ENCODE measurements at places on chromosomes 5 and 9.

DNA sequence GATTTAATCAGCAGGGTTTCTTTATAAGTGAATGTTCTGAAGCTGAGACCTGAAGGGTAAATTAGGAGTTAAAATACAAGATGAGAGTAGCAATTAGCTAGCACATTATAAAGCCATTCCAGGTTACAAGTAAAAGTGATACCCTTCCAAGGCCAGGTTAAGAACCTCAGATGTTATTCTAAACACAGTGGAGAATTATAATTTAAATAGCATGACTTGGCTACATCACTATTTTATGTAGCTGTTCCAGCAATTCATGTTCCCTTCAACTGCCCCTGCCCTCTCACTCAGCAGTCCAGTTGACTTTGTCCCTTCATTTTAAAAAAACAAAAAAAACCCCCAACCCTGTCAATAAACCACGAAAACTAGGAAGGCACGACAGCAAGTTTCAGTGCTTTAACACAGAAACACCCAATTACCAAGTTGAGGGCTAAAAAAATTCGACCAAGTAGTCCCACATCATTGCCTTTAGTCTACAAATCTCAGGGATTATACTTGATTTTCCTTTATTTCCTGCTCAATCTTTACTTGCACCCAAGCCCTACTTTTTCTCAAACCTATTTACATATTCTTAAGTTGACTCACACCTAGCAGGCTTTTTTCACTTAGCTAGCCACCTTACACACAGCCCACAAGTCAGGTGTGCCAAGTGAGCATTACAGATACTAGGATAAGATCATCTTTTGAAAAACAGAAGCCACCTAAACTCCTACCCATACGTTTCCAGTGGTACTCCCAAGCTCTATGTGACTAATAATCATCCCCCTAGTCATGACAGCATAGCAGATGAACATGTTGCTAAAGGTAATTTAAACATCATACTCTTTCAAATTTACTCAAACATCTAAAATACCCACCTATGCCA lies 3.4 kb downstream of the RPL37 start:
- no peak for DNase-seq

DNA sequence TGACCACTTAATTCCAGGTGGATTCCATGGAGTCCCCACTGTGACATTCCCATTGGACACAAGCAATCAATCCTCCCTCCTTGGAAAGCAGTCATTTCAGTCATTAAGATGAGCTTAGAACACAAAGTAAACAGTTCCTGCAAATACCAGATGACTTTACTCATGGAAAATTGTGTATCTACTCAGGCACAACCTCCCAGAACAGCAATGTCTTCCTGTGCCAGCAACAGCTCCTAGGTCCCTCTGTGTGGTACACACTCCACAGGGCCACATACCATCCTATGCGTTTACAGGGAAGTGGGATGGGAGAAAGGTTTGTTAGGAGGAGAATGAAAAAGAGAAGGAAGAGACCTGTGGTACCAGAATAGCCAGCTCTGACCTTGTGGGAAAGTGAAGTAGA lies 53.7 kb downstream of the MTMR12 start:
- peak; percentile 48 for DNase-seq

GRCh38 chr5:134545070-134545868 lies 19.8 kb downstream of the JADE2 start:
- DNase-seq = no peak

DNA sequence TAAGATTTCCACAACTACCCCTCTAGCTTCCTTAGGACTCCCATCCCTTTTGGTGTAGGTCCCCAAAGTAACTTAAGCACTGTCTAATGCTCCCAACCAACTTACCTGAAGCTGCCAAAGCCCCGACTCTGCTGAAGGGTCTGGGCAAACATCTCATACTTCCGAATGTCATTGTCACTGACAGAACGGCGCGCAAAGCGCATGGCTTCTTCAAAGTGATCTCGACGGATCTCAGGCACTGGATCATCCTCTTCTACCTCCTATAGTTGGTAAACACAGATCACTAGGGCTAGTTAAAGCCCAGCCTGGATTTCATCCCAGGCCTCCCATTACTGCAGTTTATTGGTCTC lies 15.2 kb downstream of the VCP start:
- no peak for DNase-seq
